ENCODE measurements at places on chromosomes 6 and 20. TPM values are rescaled to one million over a fixed set of nuclear protein-coding genes. Genes with fewer than 3 reads are reported as not detected.

Gene TCP11
- not detected for total RNA-seq

Gene MEI4
- not detected for total RNA-seq

Gene ISM1
- 3.4 TPM for total RNA-seq

Gene IFT52
- total RNA-seq = 16.6 TPM

Gene TMEM244
- total RNA-seq = not detected

Gene FOXO3
- 7.0 TPM for total RNA-seq

Gene SLC22A16
- not detected for total RNA-seq

Gene RSPH9
- total RNA-seq = not detected

Gene JPH2
- 0.12 TPM for total RNA-seq

Gene MYO6
- total RNA-seq = 1.6 TPM

Gene ULBP1
- 2.8 TPM for total RNA-seq

Gene AKIRIN2
- total RNA-seq = 47.5 TPM

Gene RRAGD
- 14.8 TPM for total RNA-seq

Gene COQ3
- 23.8 TPM for total RNA-seq

Gene SYNJ2
- total RNA-seq = 29.4 TPM

Gene ENPP5
- total RNA-seq = 0.38 TPM

Gene ULBP3
- 0.68 TPM for total RNA-seq

Gene LY6G6D
- not detected for total RNA-seq

Gene FBXO5
- 52.6 TPM for total RNA-seq

Gene SLC22A2
- not detected for total RNA-seq

Gene RPS6KA2
- 3.8 TPM for total RNA-seq

Gene GPSM3
- 71.3 TPM for total RNA-seq

Gene ADGB
- total RNA-seq = not detected

Data from activated naive CD8-positive, alpha-beta T cell treated with anti-CD3 and anti-CD28 coated beads for 36 hours (primary cell).